GM23248 (cell line): ENCODE measurements at places on chromosomes 7 and 10. TPM values are rescaled to one million over a fixed set of nuclear protein-coding genes. Genes with fewer than 3 reads are reported as not detected.

DNA sequence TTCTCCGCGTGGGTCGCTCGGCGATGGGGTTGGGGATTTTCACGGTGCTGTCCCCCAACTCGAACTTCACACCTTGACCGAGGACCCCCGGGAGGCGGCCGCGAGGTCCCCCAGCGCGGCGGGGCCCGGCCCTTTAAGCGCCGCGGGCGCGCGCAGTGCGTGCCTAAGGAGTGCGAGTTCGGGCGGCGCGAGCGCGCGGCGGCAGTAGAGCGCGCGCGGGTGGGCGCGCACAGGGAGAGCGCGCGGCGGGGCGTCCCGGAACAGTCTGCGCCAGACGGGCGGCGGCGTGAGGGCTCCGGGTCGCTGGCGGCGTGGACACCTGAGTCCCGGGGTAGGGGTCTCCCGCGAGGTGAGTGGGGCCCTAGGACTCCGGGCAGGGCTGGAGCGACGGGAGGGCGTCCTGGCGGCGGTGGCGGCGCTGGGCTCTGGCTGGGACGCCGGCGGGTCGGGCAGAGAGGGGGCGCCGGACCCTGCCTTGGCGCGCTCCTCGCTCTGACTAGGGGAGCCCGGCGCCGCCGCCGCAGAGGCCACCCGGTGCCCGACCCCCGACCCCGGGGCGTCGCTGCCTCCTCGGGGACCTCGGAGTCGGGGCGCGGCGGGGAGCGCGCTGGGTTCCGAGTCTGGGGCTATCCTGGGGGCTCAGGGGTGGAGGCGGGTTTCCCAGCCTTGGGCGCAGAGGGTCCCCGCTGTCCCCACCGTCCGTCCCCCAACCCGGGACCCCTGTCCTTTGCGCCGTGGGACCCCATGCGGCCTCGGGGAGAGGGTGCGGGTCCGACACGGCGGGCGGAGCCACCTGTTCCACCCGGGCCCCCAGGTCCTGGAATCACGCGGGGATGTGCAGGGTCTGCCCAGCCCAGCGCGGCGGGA, at the start of gene PROSER2:
Gene PROSER2 (plus strand): TSS at position 235 of the 867 bp plus-strand sequence. CDS start 28,722 bp downstream, outside the sequence.
- DNase-seq = peak; percentile 78

- DNase-seq = no peak
These were observed 74.8 kb downstream of the SVIL start for GRCh38 chr10:29559996-29560395.

DNA sequence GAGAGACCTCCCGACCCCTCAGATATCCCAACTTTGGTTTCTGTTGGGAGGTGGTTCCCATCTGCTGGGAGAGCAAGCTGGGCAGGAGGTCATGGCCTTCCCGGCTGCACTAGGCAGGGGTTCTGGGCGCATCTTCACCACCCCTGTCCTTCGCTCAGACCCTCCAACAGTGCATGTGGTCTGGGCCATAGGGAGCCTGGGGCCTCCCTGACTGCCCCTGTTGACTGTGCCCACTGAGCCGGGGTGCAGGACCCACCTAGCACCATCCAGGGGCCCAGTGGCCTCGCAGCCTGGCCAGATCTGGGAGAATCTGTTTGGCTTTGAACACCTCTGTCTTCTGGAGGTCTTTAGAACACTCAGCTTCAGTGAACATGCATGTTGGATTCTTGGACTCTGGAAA, 18.7 kb upstream of the INMT start:
- no peak for DNase-seq

Gene TRIM50
- not detected in 2 replicates for polyA plus RNA-seq

- no peak for DNase-seq
These were observed 140.4 kb upstream of the GDF10 start for GRCh38 chr10:47159361-47160260.
